ENCODE measurements at places on chromosomes 4 and X.

- DNase-seq = no peak
Measured at GRCh38 chr4:126957556-126957955, 675.2 kb upstream of the INTU start.

- DNase-seq = no peak
Measured at GRCh38 chr4:35820003-35820402, 424.3 kb downstream of the ARAP2 start.

DNA sequence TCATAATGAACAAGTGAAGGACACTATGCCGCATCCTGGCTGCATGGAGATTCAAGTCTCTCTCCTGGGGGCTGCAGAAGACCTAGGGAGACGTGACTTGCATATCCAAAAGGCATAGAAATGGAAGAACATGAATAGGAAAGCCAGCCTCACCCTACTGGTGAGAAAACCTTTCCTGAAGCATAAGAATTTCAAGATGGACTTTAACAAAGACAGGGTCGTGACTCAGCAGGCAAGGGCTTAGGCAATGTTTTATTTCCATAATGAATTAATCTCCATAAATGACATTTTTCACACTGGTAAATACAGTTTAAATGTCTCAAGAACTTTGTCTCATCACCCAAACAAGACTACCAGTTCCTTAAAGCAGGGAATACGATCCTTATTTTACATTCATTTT lies 78.9 kb downstream of the RFC1 start:
- no peak for DNase-seq

GRCh38 chr4:70297576-70297975 lies 37.2 kb upstream of the CABS1 start:
- no peak for DNase-seq

DNA sequence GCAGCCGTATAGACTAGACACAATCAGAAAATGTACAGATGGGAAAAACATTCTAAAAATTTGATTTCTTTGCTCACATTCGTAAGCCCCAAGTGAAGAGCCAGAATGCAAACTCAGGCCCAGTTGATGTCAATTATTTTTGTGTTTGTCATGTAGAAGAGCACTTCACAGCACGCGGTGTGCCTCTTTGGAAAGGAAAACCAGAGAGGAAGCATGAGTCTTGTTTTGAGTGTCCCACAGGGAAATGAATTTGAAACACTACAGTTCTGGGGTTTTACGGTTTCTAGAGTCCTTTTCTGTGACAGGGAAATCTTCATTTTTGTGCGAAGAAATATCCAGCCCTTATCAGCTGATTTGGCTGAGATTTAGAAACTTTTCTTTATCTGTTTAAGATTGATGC lies 554.6 kb upstream of the BOD1L1 start:
- DNase-seq = no peak

DNA sequence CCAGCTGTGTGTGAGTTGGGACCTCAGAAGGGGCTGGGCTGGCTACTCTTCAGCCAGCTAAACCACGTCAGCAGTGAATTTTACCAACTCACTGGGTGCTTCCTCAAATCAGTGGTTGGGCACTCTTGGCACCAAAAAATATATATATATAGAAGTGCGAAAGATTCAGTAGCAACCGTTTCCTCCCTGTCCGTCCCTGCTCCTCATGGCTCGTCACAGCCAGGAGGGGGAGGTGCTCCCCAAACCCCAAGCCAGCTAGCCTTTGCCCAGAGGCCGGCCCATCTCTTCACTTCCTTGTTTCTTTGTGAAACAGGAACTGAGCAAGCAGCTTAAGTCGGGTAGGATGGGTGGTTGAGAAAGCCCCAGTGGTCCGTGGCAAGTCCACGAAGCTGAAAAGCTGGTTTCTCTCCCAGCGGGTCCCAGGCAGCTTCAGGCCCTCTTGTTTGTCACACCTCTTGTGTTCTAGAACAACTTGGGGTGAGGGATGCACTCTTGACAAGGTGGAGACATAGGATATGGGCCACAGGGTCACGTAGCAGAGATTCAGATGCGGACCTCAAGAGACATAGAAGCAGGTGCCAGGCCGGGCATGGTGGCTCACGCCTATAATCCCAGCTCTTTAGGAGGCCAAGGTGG lies 6.8 kb upstream of the SASH3 start:
- no peak for DNase-seq

Measured in neural crest cell (in vitro differentiated cells).